K562 (cell line): ENCODE measurements at places on chromosomes 6 and 20. TPM values are rescaled to one million over a fixed set of nuclear protein-coding genes. Genes with fewer than 3 reads are reported as not detected.

- DNase-seq, result no peak
Observed at GRCh38 chr6:134603561-134603960, 285.6 kb upstream of the SGK1 start.

ADGRB3 gene
- 3.9 and 4.7 TPM in 2 replicates for total RNA-seq

DNA sequence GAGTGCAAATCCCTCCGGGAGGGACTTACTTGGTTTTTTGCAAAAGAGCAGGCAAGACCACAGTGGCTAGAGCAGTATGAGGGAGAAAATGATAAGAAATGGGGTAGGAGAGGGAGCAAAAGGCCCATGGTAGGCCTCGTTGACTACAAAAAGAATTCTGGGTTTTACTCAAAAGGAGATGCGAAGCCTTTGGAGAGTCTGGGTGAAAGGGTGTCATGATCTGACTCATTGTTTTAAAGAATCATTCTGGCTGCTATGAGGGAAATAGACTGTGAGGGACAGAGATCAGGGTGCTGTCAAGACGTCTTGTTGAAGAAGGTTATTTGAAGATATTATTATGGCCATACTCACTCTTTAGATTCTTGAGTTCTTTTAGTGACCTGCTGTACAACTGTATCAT lies 13.0 kb downstream of the TBC1D32 start:
- DNase-seq, result no peak

TREML2 gene
- 1.9 and 2.2 TPM in 2 replicates for total RNA-seq

HEY2 gene
- total RNA-seq, result 0.07 TPM in 1 of 2 replicates, not detected in the other

CCM2L gene
- total RNA-seq, result not detected in 2 replicates

DNA sequence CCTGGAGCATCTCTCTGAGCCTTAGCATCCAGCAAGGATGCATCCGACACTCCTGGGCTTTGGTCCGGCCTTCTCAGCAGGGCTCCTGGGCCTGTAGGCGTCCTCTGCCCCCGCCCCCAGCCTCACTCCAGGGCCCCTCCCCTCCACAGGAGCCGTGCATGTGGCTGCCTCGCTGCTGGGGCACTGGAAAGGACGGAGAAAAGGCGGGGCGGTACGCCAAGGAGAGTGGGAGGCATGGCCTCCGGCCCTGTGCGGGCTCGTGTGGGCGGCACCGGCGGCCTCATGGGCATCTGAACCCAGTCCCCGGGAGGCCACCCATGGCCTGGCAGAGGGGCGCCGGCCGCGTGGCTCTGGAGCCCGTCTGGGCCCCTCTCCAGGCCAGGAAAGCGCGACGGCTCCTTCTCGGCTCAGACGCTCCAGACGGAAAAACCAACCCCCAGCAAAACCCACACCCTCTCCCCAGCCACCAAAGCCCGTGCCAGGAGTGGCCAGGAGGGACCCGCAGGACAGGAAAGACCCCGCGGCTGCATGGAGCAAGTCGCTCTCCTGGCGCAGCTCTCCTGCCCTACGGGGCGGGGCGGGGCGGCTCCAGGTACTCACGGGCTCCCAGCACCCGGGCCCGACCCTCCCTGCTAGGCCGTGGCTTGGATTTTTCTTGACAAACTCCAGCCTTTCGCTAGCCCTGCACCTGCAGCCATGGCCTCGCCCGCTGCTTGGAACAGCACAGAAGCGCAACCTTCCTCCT lies 419.9 kb downstream of the QKI start:
- DNase-seq, result no peak

GRCh38 chr6:6716998-6717763 lies 128.7 kb downstream of the LY86 start:
- no peak for DNase-seq

DNA sequence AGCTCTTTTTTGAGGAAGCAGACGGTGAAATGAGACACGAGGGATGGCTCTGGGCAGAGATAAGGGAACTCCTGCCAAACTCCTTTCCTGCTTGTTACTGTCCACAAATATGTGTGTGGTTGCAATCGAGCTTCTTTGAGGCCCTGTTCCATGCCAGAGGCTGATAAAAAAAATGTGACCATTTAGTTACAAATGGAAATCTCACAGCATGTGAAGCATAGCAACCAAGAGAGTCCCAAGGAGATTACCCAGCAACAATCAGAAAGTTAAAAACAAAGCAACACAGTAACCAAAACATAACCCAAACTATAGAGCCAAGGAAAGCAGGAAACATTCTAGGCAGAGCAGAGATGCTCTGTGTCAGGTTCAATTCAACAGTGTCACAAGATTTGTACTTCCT lies 35.4 kb upstream of the HMGN3 start:
- peak; percentile 73 for DNase-seq

- no peak for DNase-seq
Observed at GRCh38 chr6:158361961-158362669, 49.9 kb downstream of the TULP4 start.

MLN gene
- total RNA-seq, result not detected in 2 replicates

DNA sequence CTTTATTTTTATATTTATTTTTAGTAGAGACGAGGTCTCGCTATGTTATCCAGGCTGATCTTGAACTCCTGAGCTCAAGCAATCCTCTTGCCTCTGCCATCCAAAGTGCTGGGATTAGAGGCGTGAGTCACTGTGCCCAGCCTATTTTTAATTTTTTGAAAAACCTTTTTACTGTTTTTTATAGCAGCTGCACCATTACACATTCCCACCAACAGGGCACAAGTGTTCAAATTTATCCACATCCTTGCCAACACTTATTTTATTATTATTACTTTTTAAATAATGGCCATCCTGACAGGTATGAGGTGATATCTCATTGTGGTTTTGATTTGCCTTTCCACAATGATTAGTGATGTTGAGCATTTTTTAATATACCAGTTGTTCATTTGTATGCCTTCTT lies 42.5 kb downstream of the PACSIN1 start:
- DNase-seq, result no peak

FILIP1 gene
- total RNA-seq, result 0.04 and 0.09 TPM in 2 replicates

- peak; percentile 67 for DNase-seq
Observed at GRCh38 chr6:143545976-143546547, 34.5 kb upstream of the FUCA2 start.

DNA sequence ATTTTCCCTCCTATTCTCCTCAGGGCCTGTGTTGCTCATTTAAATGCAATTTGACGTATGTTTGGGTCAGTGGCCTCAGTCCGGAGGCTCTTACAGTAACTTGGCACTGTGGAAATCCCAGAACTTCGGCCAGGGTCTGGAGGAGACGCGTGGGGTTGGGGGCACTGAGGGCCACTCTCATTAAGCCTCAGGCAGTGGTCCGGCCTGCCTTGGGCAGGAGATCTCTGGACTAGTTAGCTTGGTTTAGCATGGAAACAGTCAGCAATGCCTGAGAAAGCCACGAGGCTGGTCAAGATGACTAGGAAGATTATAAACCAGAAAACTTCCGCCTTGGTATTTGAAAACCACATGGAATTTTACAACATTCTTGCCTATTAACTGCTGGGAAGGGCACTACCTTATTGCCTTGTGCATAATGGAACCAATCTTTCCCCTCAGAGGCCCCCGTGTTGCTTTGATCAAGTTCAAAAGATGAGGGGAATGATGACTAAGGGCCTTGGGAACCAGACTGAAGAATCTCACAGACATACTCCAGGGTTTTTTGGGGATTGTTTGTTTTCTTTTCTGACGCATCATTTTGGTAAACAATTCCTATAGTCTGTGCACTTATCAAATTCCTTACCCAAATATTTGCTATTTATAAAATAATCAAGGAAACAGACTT lies 206.0 kb upstream of the PREP start:
- no peak for DNase-seq

SYS1 gene
- total RNA-seq, result 20.4 and 23.9 TPM in 2 replicates
